NCI-H2107 (cell line): ENCODE measurements at places on chromosomes 1 and 21.

DNA sequence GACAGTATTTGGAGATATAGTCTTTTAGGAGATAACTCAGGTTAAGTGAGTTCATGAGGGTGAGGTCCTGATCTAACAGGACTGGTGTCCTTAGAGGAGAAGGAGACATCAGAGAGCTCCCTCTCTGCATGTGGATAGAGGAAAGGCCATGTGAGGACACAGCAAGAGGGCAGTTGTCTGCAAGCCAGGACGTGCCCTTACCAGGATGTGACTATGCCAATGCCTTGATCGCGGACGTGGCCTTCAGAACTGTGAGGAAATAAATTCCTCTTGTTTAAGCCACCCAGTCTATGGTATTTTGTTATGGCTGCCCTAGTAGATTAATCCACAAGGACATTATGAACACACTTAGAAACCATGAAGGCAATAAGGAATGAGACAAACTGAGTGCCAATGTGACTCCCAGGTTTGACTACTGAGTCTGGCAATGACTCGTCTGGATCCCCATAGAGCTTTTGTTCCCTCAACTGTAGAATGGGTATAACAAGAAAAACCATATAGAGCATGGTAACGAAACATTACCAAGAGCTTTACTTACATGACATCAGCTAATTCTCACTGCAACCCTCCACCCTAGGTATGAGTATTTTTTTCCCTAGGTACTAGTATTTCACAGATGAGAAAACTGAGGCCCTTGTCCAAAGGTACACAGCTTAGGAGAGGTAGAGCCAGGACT is 6.5 kb downstream of the URB1 start:
- DNase-seq, result no peak

- no peak for DNase-seq
Measured at GRCh38 chr1:17658837-17659236, 96.3 kb upstream of the ACTL8 start.

GRCh38 chr1:200409203-200409760 is 554 bp downstream of the ZNF281 start:
- no peak for DNase-seq

- DNase-seq, result no peak
Measured at GRCh38 chr1:228837817-228838716, 102.8 kb downstream of the RHOU start.

GRCh38 chr21:35509001-35509704 is 460.1 kb upstream of the RUNX1 start:
- DNase-seq, result no peak
